Upper lobe of right lung (tissue), 1 donor: ENCODE measurements at places on chromosomes 7 and 10. TPM values are rescaled to one million over a fixed set of nuclear protein-coding genes. Genes with fewer than 3 reads are reported as not detected.

GRCh38 chr10:45466784-45467183 lies 92.8 kb downstream of the ALOX5 start:
- DNase-seq: no peak

GRCh38 chr10:68156373-68157185 lies 47.3 kb downstream of the MYPN start:
- DNase-seq: no peak

GRCh38 chr10:60029475-60029874 lies 123.1 kb upstream of the CCDC6 start:
- DNase-seq: no peak

The C10orf53 gene
- not detected for total RNA-seq

The TET1 gene
- total RNA-seq: 2.1 TPM

The CPSF4 gene
- 26.9 TPM for total RNA-seq

The RADIL gene
- 7.3 TPM for total RNA-seq

The AGBL3 gene
- 3.9 TPM for total RNA-seq
